ENCODE measurements at places on chromosomes 6 and 20.

GRCh38 chr20:43558412-43559146 lies at the start of gene SGK2:
TSS of gene SGK2 (plus strand) at chr20:43559027. CDS start at chr20:43566496, 7,469 bp downstream.
- no peak for DNase-seq

DNA sequence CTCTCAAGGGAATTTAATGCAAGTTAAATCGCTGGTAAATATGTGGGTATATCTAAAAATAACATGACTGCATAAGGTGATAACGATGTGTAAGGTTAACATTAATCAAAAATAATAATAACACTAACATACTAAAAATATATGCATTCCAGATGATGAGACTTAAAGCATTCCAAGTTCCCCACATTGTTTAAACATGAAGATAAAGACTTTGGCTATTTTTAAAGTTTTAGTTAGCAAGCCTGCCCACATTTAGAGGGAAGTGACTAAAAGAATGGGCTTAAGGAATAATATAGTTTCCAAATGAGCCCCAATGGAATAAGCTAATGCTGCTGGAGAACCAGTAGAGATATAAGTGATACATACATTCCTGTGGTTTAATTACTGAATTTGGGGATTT lies 941.3 kb downstream of the TBC1D32 start:
- no peak for DNase-seq

DNA sequence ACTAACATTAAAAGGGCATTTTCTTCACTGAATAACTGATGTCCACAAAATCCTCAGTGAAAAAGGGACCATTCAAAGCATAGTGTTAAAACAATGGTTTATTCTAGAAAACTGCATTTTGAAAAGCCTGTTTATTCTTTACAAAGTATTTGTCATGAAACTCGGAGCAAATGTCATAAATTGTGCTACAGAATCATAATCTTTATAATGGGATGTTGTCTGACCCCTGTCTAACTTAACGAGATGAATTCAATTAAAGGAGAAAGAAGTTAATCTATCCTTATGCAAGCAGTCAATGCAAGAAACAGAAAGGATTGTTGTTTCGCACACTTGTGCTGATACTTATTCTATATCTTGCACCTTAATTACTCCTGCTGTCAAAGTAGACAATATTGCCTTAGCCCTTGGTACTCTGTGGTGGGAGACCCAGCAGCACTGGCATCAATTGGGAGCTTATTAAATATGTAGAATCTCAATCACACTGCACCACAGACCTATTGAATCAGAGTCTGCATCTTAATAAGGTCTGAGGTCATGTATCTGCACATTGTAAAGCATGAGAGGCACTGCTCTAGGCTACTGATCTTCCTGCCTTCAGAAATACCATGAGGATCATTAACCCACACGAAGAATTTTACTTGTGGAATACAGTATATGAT lies 708.3 kb downstream of the HDGFL1 start:
- no peak for DNase-seq

- no peak for DNase-seq
These were observed 18.1 kb upstream of the FERMT1 start for GRCh38 chr20:6140947-6141346.

GRCh38 chr6:84123186-84123585 lies 89.6 kb downstream of the MRAP2 start:
- DNase-seq = no peak

DNA sequence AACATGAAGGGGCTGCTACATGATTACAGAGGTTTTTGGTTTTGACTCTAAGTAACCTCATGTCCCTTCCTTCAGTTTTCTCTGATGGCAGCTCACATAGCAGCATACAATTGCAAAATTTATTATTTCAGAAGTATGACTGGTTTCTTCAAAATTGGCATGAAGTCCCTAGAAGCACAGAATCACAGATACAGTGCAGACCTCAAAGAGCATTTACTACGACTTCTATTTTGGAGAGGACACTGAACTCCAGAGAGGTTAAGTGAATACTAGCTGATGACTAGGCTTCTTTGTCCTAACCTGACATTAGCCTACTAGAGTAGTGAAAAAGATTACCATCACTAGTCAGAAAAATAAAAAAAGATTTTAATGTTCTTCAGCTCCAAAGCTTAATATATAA lies 664.3 kb downstream of the RFPL4B start:
- DNase-seq = no peak

DNA sequence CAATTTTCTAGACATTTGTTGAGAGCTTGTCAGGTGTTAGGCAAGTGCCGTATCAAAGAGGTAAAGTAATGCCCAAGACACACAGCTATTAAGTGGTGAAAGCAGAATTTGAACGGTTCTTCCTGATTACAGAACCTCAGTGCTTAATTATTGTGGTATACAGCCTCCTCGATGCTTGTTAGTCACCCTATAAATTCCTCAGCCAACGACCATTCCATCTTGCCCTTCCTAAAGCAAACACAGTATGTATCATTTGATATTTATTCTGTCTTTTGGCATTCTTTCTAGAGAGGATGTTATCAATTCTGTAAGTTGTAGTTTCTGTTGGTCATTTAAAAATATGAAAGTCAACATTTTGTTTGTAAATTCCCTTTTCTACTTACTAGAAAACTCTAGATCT lies 297.8 kb upstream of the BMP2 start:
- DNase-seq = no peak

GRCh38 chr6:169848946-169849345 lies 97.5 kb downstream of the ERMARD start:
- DNase-seq = no peak

GRCh38 chr6:20777801-20778200 lies 243.5 kb downstream of the CDKAL1 start:
- no peak for DNase-seq

DNA sequence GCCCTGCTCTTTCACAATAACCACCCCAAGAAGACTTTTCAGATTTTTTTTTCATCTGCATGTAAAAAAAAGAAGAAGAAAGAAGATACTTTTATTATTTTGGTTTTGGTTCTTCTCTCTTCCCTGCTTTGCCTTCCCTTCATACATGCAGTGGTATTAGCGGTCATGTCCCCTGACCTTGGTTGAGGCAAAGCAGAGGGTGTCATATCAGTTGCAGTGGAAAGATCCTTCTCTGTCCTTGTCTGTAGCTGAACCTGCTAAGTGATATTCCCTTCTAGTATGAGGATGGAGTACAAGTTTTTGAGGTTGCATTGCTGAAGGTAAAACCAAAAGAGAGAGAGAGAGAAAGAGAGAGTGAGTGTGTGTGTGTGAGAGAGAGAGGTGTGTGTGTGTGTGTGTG lies 345.7 kb downstream of the UTRN start:
- no peak for DNase-seq

DNA sequence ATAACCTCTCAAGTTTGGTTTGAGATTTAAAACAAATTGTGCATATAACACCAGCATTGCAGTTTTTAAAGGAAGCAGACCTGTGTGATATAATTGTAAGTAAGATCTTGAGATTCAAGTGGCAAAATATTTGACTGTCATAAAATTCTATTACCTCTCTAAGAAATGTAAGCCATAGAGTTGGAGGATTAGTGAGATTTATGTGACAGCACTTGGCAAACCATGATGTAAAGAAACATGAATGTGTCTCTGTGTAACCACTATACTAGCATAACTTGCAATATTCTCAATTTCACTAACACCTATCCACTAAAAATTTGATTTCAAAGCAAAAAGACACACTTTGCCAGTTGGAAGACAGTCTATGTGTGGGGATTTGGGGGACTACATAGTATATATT lies 190.2 kb upstream of the SSTR4 start:
- no peak for DNase-seq

- DNase-seq = no peak
These were observed 24.5 kb downstream of the PLEKHG1 start for GRCh38 chr6:150624191-150624590.

DNA sequence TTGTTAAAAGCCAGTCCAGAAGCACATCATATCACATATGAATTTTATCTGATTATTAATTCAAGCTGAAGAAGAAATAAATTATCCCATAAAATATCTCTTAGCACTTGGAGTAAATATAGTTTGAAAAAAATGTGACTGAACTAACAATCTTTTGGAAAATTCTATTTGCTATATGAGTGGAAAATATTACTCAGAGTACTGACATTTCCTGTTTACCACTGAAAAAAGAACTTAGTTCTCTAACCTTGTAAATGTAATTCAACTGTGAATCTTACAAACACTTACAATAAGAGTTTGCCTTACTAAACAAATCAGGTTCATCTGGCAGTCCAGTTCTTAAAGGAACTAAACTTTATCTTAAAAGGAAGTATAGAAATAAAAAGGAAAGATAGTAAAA lies 44.2 kb downstream of the MOXD1 start:
- no peak for DNase-seq

- no peak for DNase-seq
These were observed 700 bp upstream of the MCUR1 start for GRCh38 chr6:13814938-13815575.

GRCh38 chr6:3409699-3410384 lies 47.0 kb downstream of the SLC22A23 start:
- DNase-seq = no peak

GRCh38 chr6:135043846-135044245 lies 10.8 kb downstream of the HBS1L start:
- no peak for DNase-seq

DNA sequence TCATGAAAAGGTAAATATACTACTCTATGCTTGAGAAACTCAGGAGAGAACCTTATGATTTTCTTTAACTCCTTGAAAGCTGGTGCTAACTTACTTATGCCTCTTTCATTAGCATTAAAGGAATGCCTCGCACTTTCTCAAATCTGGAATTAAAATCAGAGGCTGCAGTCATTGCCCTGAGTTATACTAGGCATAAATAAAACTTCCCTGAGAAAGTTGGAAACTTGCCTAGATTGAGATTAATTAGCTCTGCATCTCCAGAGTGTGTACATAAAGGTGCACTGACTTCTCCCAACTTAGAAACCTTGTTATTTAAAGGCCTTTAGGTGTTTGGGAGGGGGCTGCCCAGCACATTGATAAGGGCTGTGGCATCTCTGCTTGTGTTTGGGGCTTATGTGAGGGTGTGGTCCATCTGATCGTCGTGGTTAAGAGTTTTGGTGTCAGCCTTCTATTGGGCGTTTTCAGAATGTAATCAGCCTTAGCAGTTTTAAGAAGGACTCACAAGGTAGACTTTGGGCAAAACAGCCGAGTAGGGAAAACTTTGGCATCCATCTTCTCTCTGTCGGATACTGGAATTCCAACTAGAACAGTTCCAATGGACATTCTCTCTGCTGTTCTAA lies 32.1 kb upstream of the CCN6 start:
- no peak for DNase-seq

DNA sequence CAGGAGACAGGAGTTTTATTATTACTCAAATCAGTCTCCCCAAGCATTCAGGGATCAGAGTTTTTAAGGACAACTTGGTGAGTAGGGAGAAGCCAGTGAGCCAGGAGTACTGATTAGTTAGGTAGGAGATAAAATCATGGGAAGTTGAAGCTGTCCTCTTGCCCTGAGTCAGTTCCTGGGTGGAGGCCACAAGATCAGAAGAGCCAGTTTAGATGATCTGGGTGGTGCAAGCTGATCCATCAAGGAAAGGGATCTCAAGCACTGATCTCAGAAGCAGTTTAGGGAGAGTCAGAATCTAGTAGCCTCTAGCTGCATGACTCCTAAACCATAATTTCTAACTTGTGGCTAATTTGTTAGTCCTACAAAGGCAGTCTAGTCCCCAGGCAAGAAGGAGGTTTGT lies 706.5 kb upstream of the MAP3K7 start:
- no peak for DNase-seq

DNA sequence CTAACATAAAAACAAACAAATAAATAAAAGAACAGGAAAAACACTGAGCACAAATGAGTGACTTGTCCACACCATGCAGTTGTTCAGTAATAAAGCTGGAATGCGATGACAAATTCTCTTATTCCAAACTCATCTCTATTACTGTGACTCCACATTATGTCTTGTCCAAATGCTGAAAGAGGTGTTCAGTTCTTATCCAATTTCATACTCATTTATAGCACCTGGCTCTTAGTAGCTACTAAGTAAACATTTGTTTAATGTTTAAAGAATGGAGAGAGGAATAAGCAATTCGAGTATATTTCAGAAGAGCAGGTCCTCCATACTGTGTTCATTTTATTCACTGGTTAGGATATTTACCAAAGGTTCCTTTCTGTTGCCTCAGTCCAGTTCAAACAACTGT lies 439.0 kb upstream of the JAG1 start:
- no peak for DNase-seq

DNA sequence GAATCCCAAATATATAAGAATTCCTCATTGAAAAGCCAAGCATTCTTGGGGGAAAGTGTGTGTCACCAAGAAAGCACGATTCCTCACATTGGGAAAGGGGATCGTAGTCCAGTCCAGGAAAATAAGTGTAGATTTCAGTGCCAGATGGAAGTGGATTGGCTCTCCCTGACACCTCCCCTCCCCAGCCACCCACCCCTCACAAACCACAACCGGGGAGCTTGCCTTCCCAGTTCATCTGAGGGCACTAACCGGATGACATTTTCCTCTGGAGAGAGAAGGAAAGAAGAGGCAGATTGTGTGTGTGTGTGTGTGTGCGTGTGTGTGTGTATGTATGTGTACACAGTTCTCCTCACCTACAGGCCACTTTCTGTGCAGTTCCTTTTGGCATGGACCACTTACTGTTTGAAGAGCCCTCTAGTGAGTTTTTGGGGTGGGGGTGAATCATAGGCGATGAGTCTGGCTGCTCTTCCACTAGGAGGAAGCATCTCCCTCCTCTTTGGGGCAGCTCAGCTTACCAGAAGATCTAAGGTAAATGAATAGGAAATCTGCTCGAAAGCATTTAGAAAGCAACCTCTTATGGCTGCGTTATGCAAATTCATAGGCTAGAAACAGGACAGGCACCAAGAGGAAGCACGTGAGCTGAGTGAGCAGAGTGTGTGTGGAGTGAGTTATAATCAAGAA lies 20.8 kb downstream of the DAAM2 start:
- DNase-seq = no peak

- no peak for DNase-seq
These were observed 35.4 kb downstream of the DACT2 start for GRCh38 chr6:168284187-168284586.

DNA sequence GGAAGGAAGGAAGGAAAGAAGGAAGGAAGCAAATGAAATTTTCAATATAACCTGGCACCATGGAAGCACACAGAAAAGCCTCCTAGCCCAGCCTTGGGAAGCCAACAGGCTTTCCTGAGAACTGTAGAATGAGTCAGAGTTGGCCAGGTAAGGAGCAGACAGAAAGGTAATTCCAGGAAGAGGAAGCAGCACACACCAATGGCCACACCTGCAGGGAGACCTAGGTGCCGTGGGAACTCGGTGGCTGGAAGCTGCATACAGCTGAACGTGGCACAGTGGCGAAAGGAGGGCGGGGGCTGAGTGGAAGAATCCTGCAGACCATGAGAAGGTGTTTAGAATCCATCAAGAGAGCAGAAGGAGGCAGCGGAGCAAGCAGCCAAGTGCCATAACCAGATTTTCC lies 224.8 kb upstream of the RREB1 start:
- no peak for DNase-seq

- DNase-seq = no peak
These were observed 11.5 kb downstream of the ADRM1 start for GRCh38 chr20:62314339-62314638.

All from stimulated activated CD8-positive, alpha-beta memory T cell treated with anti-CD3 and anti-CD28 coated beads, Interleukin-7, amount 100 ng/mL, for 48 hours (primary cell).